ENCODE measurements at places on chromosomes 12 and 14. TPM values are rescaled to one million over a fixed set of nuclear protein-coding genes. Genes with fewer than 3 reads are reported as not detected.
A peak's percentile ranks its signal among the peaks of the same experiment; 100 is the strongest.

- H3K4me3 ChIP-seq = no peak overlapping the region
- H3K36me3 ChIP-seq = no peaks in the 10 kb centered on the region
- H3K27ac ChIP-seq = no peak overlapping the region
- H3K27me3 ChIP-seq = peaks cover 19% of the 10 kb centered on the region
Observed at GRCh38 chr14:59687663-59688062, 111.1 kb upstream of the CCDC175 start.

GRCh38 chr12:109359131-109359690, 11.5 kb downstream of the MYO1H start:
- peaks cover 21% of the 10 kb centered on the region for H3K27me3 ChIP-seq
- H3K27ac ChIP-seq = no peak overlapping the region
- no peak overlapping the region for H3K4me3 ChIP-seq
- peaks cover 8% of the 10 kb centered on the region for H3K4me1 ChIP-seq

DNA sequence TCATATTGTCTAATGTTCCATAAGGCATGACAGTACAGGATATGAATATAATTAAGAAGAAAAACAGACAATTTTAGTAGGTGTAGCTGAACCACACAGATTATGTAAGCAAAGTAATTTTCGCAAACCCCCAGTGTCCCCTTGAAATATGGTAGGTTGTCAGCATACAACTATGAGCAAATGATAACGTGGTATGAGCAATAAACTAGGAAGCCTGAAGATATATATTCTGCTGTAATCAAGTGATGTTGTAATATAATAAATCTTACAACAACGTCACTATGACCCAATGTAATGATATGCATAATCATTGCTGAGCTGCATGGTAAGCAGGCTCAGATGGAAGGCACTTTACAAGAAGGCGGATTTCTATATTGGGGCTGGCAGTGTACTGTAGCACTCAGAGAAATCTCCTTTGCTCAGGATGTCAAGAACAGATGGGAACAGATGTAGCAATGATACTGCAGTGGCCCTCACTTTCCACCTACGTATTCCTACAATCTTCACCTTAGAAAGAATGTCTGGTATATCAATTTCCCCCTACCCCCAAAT, 47.8 kb upstream of the MYF6 start:
- H3K36me3 ChIP-seq = no peaks in the 10 kb centered on the region
- no peaks in the 10 kb centered on the region for H3K27me3 ChIP-seq
- H3K4me3 ChIP-seq = no peak overlapping the region
- no peak overlapping the region for H3K27ac ChIP-seq
- H3K4me1 ChIP-seq = no peaks in the 10 kb centered on the region

GRCh38 chr12:73951956-73952703, 585.5 kb upstream of the ATXN7L3B start:
- no peaks in the 10 kb centered on the region for H3K4me1 ChIP-seq
- H3K36me3 ChIP-seq = no peaks in the 10 kb centered on the region
- no peak overlapping the region for H3K4me3 ChIP-seq
- no peak overlapping the region for H3K27ac ChIP-seq

DNA sequence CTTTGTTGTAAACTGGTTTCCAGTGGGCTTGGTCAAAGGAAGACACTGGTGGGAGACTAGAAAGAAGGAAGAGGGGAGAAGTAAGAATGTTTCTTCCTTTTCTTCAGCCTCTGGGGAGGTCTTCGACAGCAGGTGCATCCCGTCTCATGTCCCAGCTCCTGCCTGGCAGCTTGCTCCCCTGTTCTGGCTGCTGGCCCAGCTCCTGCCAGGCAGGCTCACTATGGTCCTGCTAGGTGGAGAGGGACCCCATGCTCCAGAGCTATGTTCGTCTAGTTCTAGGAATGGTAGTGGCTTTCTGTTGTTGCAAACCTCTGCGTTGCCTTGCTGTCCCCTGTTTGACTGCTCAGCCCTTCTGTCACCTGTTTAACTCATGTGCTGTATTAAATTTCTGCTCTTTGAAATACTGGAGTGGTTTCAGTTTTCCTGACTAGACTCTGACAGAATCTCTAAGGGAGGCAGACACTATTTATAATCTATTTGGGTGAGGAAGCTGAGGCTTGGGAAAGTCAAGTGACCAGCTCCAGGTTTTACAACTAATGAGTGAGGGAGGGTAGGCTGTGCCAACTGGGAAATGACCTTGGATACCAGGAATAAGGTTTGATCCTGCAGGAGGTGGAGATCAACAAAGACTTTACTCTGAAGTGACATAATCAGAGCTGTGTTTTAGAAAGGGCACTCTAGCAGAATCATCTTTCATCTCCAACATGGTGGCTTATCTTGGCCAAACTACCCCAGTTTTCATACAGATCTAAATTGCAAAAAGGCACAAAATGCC, 94.7 kb upstream of the DDHD1 start:
- no peak overlapping the region for H3K4me3 ChIP-seq
- DNase-seq = no peak
- H3K36me3 ChIP-seq = peaks cover under 1% of the 10 kb centered on the region
- H3K4me1 ChIP-seq = no peaks in the 10 kb centered on the region

DNA sequence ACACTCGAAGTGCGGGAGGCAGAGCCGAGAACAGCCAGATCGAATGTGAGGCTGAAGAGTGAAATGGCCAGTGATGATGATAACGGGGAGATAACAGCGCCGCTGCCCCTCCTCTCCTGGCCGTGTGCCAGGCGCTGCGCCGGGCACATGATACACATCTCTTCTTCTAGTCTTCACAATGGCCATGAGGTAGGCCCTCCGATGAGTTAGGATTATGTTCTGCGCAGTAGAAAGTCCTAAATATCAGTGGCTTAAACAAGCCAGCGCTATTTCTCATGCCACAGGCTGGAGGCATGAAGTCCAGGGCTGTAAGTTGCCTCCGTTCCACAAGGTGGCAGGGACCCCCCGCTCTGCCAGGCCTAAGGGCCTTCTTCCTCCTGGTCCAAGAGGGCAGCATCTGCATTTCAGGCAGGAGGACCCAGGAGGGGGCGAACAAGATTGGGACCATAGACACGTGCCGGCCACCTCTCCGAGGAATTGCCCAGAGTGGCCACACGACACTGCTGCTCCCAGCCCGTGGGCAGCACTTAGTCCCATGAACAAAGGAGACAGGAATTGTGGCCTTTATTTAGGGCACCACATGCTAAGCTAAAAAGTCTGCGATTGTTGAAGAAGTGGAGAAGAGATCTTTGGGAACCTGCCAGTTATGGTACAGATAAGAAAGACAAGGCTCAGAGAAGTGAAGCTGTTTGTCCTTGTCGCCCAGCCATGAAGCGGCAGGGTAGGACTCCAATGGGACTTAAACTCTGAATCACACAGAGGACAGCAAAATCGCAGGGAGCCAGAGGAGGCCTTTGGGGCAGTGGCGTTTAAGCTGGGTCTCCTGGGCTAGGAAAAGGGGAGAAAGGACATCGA, 10.9 kb upstream of the HVCN1 start:
- no peak overlapping the region for H3K27ac ChIP-seq
- H3K36me3 ChIP-seq = no peaks in the 10 kb centered on the region
- no peak for DNase-seq
- H3K4me1 ChIP-seq = peaks cover 13% of the 10 kb centered on the region

DNA sequence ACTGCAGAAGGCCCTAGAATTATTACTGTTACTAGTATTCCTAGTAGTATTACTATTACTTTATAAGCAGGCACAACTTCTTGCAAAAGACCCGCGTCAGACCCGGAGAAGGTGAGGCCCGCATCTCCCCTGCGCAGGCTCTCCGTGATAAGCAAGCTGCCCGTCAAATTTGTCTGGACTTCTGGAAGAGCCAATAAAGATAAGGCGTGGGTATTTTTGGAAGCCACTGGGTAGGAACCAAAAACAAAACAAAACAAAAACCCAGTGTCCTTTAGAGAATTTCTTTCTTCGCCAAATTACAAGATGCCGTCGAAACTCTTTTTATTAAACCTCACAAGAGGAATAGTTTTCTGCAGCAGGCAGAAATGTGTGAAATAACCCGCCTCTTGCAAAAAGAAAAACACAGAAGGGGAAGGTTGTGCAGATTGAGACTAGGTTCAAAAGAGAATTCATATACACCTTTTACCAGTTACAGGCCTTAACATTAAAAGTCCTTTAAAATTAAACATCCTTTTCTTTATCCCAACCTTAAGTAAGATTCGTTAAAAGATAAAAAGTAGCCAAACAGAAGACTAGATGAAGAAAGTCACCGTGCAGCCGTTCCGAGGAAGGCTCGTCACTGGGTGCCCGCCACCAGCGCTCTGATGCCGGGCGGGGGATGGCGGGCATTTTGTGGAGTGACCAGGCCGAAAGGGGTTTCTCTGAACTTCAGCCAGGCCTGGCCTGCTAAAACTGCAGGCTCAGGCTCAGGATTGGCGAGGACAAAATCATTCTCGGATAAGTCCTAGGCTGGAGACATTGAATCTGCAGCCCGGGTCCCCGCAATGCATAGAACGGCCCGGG, 1.6 kb downstream of the TBX5 start:
- H3K4me1 ChIP-seq = peaks cover 4% of the 10 kb centered on the region
- peaks cover 4% of the 10 kb centered on the region for H3K36me3 ChIP-seq

GRCh38 chr12:115700081-115700480, 577.4 kb downstream of the MED13L start:
- H3K4me1 ChIP-seq = no peaks in the 10 kb centered on the region
- H3K4me3 ChIP-seq = no peak overlapping the region
- H3K27me3 ChIP-seq = no peaks in the 10 kb centered on the region
- no peak overlapping the region for H3K27ac ChIP-seq

DNA sequence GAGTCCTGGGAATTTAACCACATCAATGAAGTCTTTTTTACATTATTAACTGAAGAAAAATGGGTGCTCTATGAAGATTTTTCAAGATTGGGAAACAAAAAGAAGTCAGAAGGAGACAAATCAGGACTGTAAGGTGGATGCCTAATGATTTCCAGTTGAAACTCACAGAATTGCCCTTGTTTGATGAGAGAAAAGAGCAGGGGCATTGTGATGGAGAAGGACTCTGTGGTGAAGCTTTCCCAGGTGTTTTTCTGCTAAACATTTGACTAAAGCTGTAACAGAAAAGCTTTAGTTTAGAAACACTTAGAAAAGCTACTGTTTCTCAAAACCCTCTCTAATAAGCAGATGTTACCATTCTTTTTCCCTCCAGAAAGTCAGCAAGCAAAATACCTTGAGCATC, 5.8 kb downstream of the IRAK4 start:
- H3K27me3 ChIP-seq = no peaks in the 10 kb centered on the region
- no peak overlapping the region for H3K27ac ChIP-seq
- H3K36me3 ChIP-seq = peaks cover 36% of the 10 kb centered on the region
- no peak for DNase-seq
- no peak overlapping the region for H3K4me3 ChIP-seq

DNA sequence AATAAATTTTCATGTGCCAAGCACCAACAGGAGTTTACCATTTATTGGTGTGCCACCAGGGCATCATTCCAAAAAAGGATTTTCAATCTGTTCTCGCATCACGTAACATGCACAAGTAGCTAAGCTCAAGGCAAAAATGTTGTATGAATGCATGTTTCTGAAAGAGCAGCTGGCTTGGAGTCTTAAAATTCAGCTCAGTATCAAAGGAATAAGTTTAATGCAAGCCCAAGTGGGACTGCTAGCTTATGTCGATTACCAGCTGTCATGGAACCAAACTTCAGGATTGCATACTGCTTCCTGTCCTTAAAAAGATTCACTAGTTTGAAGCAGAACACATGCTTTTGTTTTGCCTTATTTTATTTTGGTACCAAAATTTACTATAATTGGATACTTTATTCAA, 437.0 kb downstream of the FSCB start:
- H3K4me1 ChIP-seq = no peaks in the 10 kb centered on the region
- no peaks in the 10 kb centered on the region for H3K27me3 ChIP-seq
- no peak for DNase-seq
- no peak overlapping the region for H3K27ac ChIP-seq

The CD27 gene
- 134 TPM for total RNA-seq

The BDKRB1 gene
- total RNA-seq = not detected

The PAH gene
- not detected for total RNA-seq

The MARS1 gene
- 247 TPM for total RNA-seq

DNA sequence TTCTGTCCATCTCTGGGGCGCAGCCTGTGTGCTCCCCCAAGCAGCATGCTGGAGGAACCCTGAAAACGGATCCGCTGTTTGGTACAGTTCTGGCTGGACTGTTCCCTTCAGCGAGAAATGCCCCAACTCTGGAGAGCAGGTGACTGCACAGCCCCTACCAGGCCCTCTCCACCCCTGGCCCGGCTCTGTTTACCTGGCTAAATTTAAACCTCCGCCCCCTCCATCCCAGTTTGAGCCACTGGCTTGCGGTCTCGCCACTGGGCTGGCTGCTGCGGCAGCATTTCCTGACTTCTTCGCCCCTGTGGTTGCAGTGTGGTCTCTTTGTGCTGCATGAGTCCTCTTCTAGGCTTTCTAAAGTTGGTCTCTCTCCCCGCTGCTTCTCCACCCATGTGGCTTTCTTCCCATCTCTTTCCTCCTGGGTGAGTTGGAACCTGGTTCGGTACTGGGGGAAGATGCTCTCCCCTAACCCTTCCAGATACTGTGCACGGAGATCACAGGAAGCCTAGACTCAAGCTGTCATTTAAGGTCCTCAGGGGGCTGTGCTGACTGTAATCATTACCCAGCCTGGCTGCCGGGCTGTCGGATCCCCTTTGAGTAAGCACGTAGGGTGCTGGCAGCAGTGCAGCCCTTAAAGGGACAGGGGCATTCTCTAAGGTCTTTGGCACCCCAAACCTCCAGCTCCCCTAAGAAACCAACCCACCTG, 60.6 kb downstream of the FBXL14 start:
- DNase-seq = peak; percentile 60
- no peaks in the 10 kb centered on the region for H3K36me3 ChIP-seq
- no peak overlapping the region for H3K27ac ChIP-seq
- H3K27me3 ChIP-seq = peaks cover 70% of the 10 kb centered on the region
- peak overlapping the region; percentile 25 for H3K4me3 ChIP-seq
- H3K4me1 ChIP-seq = peaks cover 34% of the 10 kb centered on the region

The MYL2 gene
- not detected for total RNA-seq

- no peaks in the 10 kb centered on the region for H3K36me3 ChIP-seq
- peaks cover 16% of the 10 kb centered on the region for H3K4me1 ChIP-seq
- no peak overlapping the region for H3K27ac ChIP-seq
- H3K27me3 ChIP-seq = no peaks in the 10 kb centered on the region
- H3K4me3 ChIP-seq = no peak overlapping the region
Observed at GRCh38 chr12:124191024-124191359, 103.9 kb upstream of the RFLNA start.

The FOXN4 gene
- total RNA-seq = not detected

GRCh38 chr12:47844264-47845019, 24.7 kb upstream of the HDAC7 start:
- peaks cover 6% of the 10 kb centered on the region for H3K36me3 ChIP-seq
- H3K4me1 ChIP-seq = peaks cover 2% of the 10 kb centered on the region
- no peak for DNase-seq
- no peak overlapping the region for H3K27ac ChIP-seq

DNA sequence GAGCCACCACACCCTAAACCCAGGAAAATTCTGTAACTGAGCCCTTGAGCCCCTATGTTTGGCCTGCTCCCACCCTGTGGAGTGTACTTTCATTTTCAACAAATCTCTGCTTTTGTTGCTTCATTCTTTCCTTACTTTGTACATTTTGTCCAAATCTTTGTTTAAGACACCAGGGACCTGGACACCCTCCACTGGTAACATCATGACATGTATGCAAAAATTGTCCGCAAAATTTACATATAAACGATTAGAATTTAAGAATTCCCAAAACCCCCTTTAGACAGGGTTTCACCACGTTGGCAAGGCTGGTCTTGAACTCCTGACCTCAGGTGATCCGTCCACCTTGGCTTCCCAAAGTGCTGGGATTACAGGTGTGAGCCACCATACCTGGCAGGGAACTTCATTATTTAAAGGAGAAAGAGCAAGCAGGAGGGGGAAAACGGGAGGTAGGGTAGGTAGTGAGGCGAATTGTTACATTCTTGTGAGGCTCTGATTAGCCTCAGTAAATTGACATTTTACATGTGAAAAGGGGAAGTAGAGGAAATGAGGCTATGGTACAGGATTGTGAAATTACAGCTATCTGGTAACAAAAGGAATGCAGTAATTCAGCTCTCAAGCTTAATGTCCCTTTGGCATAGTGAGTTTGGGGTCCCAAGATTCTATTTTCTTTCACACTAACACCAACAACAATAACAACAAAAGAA, 27.6 kb downstream of the TUBA1A start:
- peaks cover 5% of the 10 kb centered on the region for H3K4me1 ChIP-seq
- no peak overlapping the region for H3K4me3 ChIP-seq
- H3K27me3 ChIP-seq = no peaks in the 10 kb centered on the region
- no peak overlapping the region for H3K27ac ChIP-seq

Data from activated CD4-positive, alpha-beta T cell treated with anti-CD3 and anti-CD28 coated beads, Interleukin-2, amount 10 ng/mL, durations not matched to agents 7 days and 5 days (primary cell).